Inflammatory macrophage treated with lipopolysaccharide for 4 hours (primary cell): ENCODE measurements at places on chromosomes 12 and 14.
A peak's percentile ranks its signal among the peaks of the same experiment; 100 is the strongest.

DNA sequence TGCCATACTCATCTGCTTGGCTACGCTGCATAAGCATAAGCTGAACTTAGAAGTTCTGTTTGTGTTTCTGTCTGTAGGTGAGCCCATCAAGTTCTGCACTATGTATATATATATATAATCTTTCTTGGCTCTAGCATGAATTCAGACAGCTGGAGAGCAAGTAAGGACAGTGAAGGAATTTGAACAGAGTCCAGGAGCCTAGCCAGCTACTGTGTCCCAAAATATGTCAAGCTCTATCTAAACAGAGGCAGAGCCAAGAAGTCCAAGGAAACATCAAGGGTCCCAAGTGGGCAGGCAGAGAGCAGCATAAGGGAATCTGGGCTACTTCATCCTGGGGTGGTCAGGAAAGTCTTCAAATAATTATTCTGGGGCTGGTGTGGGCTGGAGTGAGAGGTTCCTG is 118.5 kb upstream of the NPAS3 start:
- DNase-seq: no peak

- DNase-seq: no peak
Observed at GRCh38 chr12:13087766-13088165, 15.7 kb downstream of the GSG1 start.

DNA sequence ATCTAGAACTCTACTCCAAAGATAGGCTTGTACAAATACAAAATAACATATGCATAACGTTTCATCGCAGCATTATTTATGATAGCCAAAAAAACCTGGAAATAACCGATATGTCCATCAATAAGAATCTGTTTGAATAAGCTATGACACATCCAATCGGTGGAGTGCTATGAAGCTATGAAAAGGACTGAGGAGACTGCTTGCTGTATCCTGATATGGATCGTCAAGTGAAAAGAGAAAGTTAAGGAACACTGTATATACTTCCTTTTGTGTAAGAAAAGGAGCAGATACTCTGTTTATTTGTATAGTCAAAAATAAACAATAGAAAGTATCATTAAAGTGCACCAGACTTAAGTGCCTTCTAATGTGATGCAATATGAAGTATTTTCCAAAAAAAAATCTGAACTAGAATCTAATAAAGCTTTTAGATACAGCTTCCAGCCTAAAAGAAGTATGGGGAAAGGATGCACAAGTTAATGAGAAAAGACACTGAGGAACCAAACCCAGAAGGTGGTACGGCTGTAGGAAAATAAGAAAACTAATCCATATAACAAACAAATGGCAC is 645 bp upstream of the KLHDC1 start:
- DNase-seq: peak; percentile 2

DNA sequence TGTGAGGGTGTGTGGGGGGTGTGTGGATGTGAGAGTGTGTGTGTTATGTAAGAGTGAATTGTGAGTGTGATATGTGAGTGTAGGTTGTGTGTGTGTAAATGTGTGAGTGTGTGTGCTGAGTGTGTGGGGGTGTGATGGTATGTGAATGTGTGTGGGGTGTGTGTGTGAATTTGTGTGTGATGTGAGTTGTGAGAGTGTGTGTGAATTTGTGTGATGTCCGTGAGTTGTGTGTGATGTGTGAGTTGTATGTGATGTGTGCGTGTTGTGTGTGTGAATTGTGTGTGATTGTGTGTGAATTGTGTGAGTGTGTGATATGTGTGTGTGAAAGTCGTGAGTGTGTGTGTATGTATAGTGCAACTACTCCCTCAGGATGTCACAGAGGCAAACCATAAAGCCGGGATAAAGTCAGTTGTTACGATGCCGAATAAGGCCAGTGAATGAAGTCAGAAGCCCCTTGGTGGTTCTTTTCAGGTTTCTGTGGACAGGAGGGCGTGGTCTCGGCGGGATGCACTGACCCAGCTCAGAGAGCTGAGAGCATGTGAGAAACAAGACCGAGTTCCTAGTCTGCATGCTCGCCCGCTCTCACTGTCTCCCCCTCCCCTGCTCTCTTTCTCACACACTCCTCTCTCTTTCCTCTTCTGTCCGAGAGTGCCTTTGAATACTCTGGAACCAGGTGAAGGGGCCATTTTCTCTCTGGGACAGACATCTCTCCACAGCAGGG is 71.8 kb upstream of the MAX start:
- DNase-seq: no peak

DNA sequence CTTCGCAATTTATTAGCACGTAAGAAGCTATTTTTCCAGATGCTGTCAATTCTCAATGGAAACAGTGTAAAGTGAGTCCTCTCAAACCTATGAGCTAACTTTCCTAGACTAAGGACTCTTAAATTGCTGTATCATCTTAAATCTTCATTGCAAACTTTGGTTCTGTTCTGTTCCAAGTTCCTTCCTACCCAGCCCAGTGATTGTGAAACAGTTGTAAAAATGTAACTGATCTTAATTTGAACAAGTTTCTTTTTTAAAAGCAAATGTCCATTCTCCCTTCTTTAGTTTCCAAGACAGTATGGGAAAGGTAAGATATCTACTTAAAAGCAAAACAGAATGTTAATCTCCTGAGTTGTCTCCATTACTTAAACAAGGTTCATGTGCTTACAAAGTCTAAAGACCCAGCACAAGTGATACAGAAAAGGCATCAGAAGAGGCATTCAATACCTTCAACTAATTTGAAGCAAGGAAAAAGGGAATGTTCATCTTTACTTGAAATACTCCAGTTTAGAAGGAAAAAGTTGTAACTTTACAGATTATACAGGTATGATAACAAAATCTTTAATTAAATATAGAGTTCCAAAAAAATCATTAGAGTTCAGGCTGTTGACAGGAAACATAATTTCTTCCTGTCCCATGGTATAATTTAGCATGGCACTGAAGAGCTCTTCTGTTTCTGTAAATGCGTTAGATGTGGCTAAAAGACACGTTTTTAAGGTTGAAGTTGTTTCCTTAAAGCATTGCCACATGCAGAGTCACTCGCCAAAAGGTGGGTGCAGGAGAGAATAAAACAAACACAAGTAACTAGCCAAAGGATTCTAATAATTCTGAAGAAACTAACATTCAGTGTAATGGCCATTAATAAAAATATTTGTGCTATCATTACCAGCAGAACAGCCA is 101.5 kb upstream of the USP15 start:
- peak; percentile 5 for DNase-seq

DNA sequence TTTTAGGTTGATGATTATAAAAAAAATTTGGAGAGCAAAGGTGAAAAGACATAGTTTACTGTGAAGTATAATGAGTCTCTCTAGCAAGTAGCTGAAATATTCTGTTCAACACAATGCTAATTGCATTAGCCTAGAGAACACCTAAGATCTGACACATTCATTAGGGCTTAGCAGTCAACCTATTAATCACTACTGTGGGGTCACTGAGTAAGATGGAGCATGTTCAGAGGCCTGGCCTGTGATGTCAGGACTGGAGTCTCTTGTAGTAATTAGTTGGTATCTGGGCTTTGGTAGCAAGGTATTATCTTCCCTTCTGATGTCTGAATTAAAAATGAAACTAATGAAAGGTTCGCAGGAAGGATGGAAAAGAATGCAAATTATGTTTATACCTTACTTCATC is 112.7 kb downstream of the SLC16A7 start:
- no peak for DNase-seq
